ENCODE measurements at places on chromosomes 13 and 19.

DNA sequence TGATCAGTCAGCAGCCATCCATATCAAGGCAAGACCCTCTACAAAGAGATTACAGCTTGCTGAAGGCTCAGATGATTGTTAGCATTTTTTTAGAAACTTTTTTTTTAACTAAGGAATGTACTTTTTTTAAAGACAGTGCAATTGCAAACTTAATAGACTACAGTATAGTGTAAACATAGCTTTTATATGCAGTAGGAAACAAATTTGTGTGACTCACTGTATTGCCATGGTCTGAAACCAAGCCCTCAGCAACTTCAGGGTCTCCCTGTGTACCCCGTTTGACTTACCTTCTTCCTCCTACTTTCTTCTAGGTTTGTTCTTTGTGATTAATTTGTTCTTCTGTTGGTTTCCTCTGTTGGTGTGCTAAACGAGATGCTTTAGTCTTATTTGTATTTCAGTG is 93.0 kb upstream of the TEX29 start:
- DNase-seq = no peak

DNA sequence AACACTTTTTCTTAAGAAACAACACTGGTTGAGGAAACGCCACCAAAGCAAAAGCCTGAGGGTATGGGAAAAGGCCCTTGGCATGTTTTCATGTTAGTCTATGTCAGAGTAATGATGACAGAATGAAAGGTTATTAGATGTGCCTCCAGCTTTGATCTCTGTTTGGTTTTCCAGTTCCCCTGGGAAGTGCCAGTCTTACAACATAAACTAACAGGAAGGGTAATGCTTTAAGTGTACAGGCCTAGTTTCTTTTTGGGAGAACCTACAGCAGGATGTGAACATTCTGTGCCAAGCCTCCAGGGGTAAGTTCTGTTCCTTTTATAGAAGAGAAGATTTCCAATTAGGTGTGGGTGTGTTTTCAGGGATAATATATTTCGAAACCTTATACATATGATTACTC is 121.7 kb downstream of the FNDC3A start:
- no peak for DNase-seq

DNA sequence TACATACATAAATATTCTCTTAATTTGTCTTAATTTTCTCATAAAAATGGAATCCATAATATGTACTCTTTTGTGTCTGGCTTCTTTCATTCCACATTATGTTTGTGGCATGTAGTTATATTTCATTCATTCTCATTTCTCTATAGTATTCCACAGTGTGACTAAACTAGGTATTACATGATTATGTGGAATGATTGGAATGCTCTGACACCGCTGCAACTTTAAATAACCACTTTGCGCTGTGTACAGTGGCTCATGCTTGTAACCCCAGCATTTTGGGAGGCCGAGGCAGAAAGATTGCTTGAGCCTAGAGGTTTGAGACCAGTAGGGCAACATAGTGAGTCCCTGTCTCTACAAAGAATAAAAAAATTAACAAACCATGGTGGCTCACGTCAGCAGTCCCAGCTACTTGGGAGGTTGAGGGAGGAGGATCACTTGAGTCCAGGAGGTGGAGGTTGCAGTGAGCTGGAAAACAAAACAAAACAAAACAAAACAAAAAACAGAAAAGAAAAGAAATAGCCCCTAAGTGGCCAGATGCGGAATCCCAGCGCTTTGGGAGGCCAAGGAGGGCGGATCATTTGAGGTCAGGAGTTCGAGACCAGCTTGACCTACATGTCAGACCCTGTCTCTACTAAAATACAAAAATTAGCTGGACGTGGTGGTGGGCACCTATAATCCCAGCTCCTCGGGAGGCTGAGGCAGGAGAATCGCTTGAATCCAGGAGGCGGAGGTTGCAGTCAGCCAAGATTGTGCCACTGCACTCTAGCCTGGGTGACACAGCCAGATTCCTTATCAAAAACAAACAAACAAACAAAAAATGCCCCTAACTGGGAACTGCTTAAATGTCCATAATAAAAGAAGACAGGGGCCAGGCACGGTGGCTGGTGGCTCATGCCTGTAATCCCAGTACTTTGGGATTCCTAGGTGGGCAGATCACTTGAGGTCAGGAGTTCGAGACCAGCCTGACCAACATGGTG is 8.0 kb upstream of the SAE1 start:
- DNase-seq = no peak

DNA sequence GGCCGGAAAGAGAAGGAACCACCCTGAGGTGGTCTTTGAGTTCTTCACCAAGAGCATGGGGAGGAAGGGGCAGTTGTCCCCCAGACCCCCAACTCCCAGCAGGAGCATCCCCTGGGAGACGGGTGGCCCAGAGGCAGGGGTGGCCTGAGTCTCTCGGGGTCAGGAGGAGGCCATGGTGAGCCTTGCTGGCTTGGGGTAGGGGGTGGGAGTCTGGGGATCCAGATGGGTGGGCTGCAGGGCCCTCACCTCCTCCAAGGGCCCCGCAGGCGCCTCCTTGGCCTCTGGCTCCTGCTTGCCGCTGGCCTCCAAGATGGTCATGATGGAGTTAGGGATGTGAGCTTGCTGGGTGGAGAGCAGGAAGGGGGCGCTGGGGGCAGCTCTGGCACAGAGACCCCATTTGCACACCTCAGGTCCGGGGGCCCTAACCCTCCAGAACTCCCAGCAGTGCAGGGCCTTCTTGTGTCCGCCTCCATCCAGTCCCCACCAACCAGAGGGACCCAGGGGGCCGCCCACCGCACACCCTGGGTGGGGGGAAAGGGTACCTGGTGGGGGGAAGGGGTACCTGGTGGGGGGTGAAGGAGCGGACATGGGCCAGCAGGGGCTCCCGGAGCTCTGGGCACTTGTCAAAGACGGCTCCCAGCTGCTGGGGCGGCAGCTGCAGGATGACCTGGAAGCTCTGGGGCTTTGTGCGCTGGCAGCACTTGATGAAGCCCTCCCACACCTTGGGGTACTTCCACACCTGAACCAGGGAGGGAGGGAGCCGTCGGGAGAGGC is 1.3 kb upstream of the RSPH6A start:
- DNase-seq = no peak

GRCh38 chr19:35468637-35469036 is 20.6 kb downstream of the FFAR2 start:
- peak; percentile 22 for DNase-seq

GRCh38 chr19:35509018-35509652 is 4.3 kb downstream of the DMKN start:
- DNase-seq = no peak

DNA sequence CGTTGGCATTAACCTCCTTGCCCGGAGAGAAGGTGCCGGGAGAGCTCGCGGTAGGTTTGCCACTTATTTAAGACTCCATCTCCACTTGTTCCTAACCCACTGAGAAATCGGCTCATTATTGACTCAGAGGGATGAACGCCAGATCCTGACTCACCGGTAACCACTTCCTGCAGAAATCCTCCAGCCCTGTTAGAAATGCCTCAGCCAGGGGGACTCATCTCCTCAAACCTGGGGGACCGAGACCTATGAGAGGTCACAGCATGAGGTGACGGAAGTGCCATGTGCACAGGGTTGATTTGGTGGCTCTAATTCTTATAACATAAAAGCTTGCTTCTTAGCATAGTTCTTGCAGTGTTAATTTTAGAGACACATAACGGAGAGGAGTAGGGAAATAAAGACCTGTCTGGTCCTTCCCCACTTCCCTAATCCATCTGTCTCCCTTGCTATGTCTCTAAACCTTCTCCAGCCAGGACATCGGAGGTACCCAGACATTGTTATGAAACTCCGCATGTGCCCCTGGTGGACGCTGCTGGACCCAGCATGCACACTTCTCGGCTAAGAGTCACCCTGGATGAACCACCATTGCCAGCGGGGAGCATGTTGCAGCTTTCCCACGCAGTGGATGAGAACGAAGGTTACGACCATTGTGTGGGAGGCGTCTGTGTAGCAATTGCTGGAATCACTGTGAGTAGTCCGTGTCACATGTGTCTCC is 158.9 kb downstream of the EFNB2 start:
- no peak for DNase-seq

GRCh38 chr19:12494260-12494860 is 9.7 kb upstream of the ZNF709 start:
- DNase-seq = no peak

- DNase-seq = no peak
Observed at GRCh38 chr13:71360041-71360440, 507.0 kb downstream of the DACH1 start.

DNA sequence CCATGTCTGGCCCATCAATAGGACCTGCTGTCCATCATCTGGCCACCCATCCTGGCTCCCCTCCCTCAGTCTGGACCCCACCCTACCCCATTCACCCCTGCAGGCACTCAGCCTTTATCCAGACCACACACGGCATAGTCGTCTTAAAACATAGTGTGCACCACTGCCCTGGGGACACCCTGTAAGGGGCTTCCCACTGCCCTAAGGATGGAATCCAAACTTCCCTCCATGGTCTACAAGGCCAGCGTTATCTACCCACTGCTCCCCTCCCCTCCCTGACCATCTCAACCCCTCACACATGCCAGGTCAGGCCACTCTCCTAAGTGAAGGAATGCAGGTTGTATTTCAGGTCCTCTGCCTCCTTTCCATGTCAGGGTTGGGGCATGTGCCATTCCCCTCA is 352.7 kb upstream of the ZNF507 start:
- DNase-seq = no peak

- no peak for DNase-seq
Observed at GRCh38 chr13:25198647-25199046, 26.6 kb upstream of the AMER2 start.

DNA sequence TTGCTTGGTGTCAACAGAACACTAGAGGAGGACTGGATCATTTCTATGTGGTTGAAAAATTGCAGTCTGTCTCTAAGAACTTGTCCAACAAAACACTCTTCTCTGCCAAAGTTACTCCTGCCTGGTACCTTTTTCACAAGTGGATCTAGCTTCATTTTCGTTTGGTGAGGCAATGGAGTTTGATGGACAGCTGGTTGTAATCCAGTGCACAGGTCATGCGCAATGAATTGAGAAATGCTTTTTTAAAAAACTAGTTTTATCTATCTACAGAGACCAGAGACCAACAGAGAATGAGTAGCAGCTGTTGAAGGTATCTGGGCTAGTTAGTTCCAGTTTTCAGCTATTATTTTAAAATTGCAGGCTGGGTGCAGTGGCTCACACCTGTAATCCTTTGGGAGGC is 12.0 kb upstream of the KBTBD6 start:
- no peak for DNase-seq

DNA sequence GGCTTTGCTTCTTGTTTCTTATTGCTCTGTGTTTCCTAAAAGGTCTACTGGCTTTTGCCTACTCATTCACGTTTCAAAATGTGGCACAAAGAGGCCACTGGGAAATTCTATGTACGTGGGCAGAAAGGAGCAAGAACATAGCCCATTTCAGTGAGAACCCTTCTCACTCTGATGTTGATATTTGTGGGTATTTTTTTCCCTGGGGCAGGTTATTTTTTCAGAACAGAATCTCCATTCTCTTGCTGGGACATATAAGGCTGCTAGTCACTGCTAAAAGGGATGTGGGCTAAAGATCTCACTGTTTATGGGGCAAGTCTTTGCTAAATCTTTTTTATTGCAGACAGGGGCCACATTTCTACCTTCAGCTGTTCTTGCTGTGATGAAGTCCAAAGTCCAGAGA is 27.1 kb downstream of the EDNRB start:
- DNase-seq = no peak

- DNase-seq = no peak
Observed at GRCh38 chr13:21365574-21365973, 93.5 kb downstream of the ZDHHC20 start.

DNA sequence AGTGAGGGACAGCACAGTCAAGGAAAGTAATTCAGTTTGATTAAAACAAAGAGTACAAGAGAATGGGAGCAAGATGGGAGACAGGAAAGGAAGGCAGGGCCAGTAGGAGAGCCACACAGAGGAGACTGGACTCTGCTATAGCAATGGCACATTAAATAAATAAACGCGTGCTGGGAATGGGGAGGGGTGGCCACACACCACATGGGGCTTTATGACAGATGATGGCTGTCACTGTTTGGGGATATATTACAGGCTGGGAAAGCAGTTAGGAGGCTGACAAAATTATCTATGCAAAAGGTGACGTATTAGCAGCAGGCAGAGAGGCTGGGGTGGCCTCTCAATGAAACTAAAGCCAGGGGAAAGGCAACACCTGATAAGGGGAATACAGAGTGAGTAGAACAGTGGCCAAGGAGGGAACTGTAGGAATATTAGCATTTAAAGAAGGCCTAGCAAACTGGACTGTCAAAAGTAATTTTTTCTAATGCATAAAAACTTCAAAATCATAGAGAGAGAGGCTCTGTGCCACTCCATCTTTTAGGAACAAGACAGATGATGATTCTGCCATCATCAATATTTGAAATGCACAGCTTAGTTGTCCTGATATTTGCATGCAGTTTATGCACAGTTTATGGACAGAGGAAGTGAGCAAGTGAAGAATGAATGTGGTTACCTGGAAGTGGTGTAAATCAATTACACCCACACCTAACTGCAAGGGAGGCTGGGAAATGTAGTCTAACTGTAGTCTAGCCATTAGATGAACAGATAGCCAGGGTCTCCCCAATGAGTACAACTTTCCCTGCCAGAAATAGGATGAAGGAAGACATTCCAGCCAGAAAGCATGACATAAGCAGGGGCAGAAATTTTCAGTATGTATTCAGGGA is 346.5 kb downstream of the FOXO1 start:
- DNase-seq = no peak

GRCh38 chr13:79621449-79621848 is 140.5 kb downstream of the NDFIP2 start:
- DNase-seq = no peak

DNA sequence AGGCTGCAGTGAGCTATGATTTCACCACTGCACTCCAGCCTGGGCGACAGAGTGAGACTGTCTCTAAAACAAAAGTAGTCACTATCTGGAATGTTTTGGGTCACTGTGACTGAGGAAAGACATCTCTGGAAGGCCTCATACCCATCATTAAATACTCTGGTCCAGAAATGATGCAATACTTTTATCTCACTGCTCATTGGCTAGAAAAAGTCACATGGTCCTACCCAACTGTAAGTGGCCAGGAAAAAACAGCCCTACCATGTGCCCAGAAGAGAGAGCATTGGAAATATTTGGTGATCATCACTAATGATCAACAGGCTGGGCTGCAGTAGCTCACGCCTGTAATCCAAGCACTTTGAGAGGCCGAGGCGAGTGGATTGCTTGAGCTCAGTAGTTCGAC is 29.8 kb downstream of the PNPLA6 start:
- no peak for DNase-seq

DNA sequence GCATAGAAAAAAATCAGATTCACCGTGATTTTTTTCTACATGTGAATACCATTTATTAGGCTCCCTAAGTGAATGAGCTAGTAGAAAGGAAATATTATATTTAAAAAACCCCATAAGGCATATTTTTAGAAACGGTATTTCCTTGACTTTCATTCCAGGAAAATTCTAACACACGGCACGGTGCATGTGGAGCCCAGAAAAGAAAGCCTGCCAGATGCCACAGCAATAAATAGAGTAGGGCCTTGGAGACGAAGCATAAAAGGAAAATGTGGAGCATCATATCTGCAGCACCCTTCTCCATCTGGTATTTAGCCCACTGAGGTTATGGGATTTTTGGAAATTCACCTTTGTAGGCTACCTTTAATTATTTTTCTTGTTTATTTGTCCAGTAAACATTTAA is 314.4 kb downstream of the ENOX1 start:
- DNase-seq = peak; percentile 6

GRCh38 chr13:110797230-110797877 is 83.9 kb downstream of the ING1 start:
- peak; percentile 30 for DNase-seq

GRCh38 chr13:77918391-77919245 is at the start of gene EDNRB:
TSS of gene EDNRB (minus strand) at chr13:77918831. CDS start at chr13:77918573, 258 bp downstream.
- DNase-seq = peak; percentile 71

- DNase-seq = no peak
Observed at GRCh38 chr13:100244431-100244830, 155.5 kb downstream of the PCCA start.

GRCh38 chr13:111962431-111962891 is 104.5 kb upstream of the SOX1 start:
- no peak for DNase-seq
